AG04449 (cell line): ENCODE measurements at places on chromosomes 2 and 18.

DNA sequence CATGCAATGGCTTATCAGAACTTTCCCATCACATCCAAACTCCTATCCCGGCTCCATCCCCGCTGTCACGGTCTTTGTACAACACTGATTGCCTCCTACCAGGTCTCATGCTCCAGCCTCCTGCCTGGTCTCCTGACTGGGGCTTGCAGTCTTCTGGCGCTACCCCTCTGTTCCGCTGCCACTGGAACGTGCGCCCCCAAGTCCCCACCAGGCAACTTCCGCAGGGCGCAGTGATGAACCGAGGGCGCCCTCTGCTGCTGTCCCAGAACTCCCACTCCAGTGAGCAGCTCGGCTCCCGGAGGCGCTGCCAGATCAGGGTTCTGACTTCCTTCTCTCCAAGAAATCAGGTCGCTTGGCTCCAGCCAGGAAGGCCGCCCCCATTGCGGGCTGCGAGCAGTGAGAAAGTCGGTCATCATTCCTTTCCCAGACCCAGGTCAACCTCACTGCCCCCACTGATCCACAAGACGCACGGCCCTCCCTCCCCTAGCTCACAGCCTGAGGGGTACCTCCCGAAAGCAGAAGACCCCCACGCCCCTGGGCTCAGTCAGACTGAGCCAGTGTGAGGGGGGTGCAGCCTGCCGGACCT, 43.9 kb upstream of the RAB11FIP5 start:
- no peak for DNase-seq

DNA sequence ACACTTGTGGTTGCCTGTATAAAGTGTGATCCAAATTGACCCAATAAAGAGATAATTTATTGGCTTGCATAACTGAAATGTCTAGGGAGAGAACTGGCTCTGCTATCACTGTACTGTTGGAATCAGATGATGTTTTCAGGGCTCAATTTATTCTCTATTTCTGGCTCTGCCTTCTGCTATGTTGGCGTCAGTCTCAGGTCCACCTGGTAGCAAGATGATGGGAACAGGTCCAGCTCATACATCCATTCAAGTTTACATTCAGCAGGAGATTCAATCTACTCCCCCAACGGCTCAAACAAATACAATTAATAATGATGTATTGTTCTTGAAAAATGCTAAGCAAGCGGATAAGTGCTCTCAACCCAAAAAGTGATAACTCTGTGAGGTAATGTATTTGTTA, 297.7 kb upstream of the SYT4 start:
- no peak for DNase-seq

- DNase-seq, result no peak
These were observed 32.3 kb downstream of the TMEM18 start for GRCh38 chr2:644871-645270.

- no peak for DNase-seq
These were observed 16.3 kb downstream of the ZFP36L2 start for GRCh38 chr2:43210125-43210466.

DNA sequence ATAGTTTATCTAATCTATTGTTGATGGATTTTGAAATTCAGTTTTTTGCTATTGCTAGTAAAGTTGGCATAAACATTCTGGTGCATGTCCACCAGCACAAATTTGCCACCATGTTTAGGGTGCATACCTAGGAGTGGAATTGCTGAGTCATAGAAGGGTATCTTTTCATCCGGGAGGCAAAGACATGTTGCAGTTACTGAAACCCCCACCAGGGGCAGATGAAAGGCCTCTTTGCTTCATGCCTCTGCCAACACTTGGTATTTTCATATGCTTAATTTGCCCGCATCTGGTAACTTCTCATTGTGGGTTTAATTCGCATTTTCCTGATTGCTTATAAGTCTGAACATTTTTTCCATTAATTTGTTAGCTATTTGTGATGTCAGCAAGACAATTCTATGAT, 8.2 kb downstream of the DCC start:
- DNase-seq, result no peak

- no peak for DNase-seq
These were observed 369.7 kb downstream of the RAD51AP2 start for GRCh38 chr2:17148407-17149145.

DNA sequence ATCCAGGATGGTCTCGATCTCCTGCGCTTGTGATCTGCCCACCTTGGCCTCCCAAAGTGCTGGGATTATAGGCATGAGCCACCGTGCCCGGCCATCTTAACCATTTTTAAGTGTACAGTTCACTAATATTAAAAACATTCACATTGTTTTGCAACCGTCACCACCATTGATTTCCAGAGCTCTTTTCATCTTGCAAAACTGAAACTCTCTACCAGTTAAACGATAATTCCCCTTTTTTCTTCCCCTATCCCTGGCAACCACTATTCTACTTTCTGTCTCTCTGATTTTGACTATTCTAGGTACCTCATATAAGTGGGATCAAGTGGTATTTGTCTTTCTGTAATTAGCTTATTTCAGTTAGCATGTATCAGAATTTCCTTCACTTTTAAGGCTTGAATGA, 16.8 kb upstream of the NEUROD1 start:
- DNase-seq, result no peak

GRCh38 chr2:35822716-35823115, 532.9 kb upstream of the CRIM1 start:
- DNase-seq, result no peak

GRCh38 chr2:196239622-196240587, 68.5 kb upstream of the STK17B start:
- DNase-seq, result no peak

DNA sequence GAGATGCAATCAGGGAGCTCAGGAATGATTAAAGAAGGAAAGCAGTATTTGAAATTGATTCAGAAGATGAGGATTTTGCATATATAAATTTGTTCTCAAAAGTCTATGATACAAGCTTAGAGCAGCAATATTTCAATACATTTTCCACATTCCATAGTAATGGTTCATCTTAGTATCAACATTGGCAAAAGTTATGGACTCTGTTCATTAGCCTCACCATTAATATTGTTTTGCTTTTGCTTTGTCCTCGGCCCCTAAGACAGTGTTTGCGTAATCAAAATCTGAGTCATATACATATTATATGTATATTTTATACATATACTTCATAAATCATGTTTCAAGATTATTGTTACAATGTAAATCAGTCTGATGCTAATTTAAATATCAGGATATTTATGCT, 176.6 kb downstream of the CNTNAP5 start:
- no peak for DNase-seq

- DNase-seq, result no peak
These were observed 29.2 kb downstream of the ROCK2 start for GRCh38 chr2:11315074-11315705.

DNA sequence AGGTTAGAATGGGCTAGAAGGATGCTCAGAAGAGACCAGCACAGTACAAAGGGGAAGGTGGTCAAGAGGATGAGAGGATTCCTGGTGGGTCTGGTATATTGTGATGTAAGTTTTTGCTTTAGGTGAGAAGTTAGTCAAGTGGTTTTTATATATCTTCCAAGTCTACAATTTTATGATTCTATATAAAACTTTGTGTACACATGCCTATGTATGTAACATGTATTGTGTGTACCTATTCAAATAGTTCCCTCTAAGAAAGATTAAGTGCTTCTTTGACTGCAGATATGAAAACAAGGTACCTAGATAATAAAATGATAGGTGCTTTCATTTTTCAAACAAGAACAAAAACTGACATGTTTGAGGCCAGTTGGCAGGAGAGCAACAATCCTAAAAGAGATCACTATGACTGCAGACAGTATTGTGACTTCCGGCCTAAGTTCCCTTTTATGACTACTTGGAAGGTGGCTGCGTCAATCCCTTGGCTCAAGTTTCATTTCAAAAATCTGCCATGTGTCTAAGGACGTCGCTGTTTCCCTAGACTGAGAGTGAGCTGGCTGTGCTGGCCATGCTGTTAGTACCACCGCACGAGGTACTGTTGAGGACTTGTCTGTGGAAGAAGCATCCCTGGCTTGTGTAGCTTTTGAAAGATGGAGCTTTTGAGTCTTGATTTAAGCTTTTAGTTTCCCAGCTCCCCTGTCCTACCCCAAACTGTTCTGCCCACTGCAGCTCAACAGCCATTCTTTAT, 123.1 kb downstream of the PRPF40A start:
- DNase-seq, result no peak

- no peak for DNase-seq
These were observed 2.3 kb upstream of the TFCP2L1 start for GRCh38 chr2:121287146-121287798.

DNA sequence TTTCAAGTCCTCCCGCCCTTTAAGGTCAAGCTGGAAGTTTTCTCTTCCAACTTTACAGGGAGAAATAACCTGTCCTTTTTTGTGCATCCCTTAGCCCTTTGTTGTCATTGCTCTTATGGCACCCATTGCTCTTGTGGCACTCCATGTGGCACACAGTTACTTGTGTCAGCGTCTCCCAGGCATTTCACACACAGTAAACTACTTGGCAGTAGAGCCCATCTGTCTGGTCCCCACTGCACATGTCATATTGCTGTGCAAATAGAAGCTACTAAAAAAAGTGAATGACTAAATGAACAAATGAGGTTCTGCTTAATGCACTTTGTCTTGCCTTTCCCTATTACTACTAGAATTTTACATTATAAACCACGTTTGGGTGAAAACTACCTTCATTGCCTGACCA, 149.3 kb downstream of the EML6 start:
- DNase-seq, result no peak

DNA sequence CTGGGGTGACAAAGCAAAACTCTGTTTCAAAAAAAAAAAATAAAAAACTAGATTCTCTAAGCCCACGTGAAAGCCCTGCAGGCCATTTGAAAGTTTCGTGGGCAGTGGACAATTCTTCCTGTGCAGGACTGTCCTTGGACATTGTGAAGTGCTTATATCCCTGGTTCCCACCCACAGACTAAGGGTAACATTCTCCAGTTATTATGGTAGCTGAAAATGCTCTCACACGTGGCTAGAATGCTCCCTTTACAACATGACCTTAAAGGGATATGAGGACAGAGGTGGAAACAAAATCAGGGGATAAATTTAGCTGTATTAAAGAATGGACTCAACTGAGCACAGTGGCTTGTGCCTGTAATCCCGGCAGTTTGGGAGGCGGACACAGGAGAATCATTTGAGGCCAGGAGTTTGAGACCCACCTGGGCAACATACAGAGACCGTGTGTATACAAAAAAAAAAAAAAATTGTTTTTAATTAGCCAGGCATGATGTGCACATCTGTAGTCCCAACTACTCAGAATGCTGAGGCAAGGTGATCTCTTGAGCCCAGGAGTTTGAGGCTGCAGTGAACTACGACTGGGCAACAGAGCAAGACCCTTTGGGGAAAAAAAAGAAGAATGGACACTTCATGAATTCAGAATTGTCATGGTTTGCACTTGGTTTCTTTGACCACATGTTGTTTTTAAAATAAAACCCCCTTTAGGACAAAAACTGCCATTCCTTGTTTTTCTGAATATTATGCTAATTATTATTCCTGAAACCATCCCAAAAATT, 167.9 kb downstream of the MGAT5 start:
- no peak for DNase-seq

- no peak for DNase-seq
These were observed 187.8 kb upstream of the FAM98A start for GRCh38 chr2:33786881-33787280.

- no peak for DNase-seq
These were observed 52.0 kb downstream of the LYPD1 start for GRCh38 chr2:132617989-132618388.

DNA sequence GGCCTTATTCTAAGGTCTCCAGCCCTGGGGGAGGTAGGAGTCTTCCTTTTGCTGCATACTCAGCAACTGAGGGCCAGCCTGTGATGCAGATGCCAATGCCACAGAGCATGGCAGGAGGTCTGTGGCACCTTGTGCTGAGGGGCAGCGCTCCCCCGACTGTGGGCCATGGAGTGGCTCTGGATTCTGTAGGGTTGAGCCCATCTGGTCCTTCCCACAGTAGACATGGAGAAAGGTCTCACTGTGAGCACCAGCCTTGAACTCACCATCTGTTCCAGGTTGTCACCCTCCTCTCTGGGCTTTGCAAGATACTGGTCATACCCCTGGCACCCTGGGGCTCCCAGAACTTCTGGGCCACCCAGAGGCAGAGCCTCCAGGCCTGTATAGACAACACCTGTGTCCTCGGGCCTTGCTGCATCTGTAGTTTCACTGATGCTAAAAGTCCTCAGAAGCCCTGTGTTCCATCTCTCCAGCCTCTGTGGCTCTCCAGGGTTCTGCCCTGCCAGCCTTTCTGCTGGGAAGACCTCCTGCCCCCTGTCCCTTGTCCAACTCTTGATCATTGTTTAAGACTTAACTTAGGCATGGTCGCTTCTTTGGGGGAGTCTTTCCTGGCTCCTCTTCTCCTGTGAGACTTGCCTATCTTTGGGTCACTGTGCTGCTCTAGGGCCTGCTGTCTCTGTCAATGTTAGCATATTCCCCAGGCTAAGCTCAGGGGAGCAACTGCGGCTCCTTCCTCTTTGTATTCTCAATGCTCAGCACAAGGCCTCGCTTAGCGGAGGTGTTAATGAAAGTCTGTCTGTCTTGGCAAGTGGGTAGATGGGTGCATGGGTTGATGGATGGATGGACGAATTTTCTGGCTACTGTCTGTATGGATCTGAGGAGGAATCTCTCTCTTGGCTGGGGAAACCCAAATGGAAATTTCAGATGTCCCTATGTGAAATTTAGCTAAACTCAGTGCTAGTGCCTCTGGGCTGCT, 160.9 kb downstream of the DYSF start:
- no peak for DNase-seq

GRCh38 chr18:2906704-2907549, 60.1 kb downstream of the EMILIN2 start:
- DNase-seq, result no peak

- DNase-seq, result no peak
These were observed 26.3 kb downstream of the CTIF start for GRCh38 chr18:48565105-48565504.

DNA sequence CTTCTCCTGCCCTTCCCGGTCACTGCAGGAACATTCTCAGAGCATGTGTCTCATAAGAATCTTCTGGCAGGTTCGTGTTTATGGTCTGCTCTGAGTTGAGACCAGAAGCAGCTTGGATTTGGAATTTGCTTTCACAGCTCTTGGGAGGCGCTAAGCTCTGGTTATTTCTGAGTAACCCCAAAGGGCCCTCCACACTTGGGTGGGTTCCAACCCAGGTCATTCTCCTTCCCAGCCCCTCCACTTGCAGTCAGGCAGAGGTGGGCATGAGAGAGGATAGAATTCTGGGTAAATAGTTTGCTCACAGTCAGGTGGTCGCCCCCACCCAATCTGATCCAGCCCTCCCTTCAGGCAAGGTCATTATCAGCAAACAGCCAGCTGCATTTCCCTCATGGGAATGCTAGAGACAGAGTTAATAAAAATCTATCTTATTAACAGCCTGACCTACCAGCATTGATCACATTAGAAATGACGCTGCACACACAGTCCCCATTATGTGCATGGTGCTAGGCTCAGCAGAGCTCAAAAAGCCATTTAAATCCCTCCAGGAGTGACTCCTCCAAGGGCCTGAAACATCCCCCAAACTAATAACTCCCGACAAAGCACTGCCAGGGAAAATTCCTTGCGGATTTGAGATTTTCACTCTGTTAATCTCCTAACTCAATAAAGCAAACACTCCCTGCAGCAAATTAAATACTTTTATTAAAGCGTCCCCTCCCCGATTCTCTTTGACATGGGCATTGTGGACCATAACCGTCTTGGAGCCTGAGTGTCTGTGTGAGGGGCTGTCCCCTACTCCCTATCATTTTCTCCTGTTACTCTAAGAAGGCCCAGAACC, 61.9 kb downstream of the SLC4A5 start:
- DNase-seq, result no peak

- DNase-seq, result no peak
These were observed 396.8 kb upstream of the SLC14A2 start for GRCh38 chr18:45218436-45218835.

GRCh38 chr2:183541766-183542165, 417.5 kb downstream of the NUP35 start:
- no peak for DNase-seq
